ENCODE measurements at places on chromosomes 3 and 15. TPM values are rescaled to one million over a fixed set of nuclear protein-coding genes. Genes with fewer than 3 reads are reported as not detected.

The NPAP1 gene
- not detected for total RNA-seq

The EBLN2 gene
- total RNA-seq, result 9.5 TPM

The PGBD4 gene
- 4.1 TPM for total RNA-seq

The LRRC31 gene
- not detected for total RNA-seq

The MEIS2 gene
- total RNA-seq, result 31.0 TPM

The LNP1 gene
- 10.8 TPM for total RNA-seq

The RARRES1 gene
- not detected for total RNA-seq

The GRK7 gene
- total RNA-seq, result not detected

All from OCI-LY7 (cell line).